ENCODE measurements at places on chromosomes 16 and 17. TPM values are rescaled to one million over a fixed set of nuclear protein-coding genes. Genes with fewer than 3 reads are reported as not detected.

DNA sequence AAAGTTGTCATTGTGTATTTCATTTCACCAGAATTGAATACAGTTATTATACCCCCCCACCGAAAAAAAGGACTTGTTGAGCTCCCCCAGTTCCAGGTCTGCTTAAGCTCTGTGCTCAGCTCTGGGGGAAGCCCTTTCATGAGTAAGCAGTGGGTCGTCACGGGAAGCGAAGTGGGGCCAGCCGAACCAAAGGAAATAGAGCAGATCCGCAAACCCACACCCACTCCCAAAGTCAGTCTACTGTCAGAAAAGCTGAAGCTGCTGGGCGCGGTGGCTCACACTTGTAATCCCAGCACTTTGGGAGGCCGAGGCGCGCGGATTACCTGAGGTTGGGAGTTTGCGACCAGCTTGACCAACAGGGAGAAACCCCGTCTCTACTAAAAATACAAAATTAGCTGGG lies 50.1 kb downstream of the PECAM1 start:
- no peak for DNase-seq

GRCh38 chr16:28946681-28947080 lies 4.1 kb upstream of the NFATC2IP start:
- no peak for DNase-seq

GRCh38 chr17:52145476-52145875 lies 13.0 kb downstream of the CA10 start:
- no peak for DNase-seq

GRCh38 chr17:78674156-78674555 lies 97.0 kb upstream of the DNAH17 start:
- no peak for DNase-seq

DNA sequence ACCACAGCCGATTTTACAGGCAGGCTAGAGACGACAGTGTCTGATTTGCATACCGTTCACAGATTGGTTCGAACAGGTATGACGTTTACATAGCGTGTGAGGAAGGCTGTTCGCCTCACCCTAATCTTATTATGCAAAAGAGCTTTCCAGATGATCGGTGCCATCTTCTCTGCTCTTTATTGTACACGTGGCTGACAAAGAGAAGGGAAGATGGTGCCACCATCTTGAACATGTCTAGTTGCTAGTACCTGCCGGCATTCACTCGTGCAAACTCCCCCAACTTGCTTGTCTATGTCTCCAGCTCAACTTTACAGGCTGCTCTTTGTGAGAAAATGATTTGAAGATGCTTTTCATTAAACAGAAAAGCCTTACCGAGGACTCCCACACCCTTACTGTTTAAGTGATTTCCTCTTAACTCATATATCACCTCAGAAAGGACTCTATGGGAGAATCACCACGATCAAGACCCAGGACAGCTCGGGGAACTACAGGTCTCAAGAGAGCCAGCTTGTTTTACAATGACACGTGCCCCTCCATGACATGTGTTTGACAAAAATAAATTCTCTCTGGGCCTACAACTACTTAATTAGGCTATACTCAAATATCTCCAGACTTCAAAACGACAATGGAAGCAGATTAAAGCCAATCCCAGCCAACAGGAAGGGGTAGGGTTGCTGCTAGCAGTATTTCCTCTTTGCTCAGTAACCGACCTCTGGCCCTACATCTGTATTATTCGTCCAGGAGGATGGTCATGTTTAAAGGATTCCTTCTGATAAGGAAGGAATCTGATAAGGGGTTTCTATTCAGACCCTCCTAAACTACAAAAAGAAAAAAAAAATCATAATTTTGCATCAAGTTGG lies 480.6 kb downstream of the TMEM114 start:
- DNase-seq = no peak

- no peak for DNase-seq
These were observed 50.3 kb downstream of the GNAO1 start for GRCh38 chr16:56241596-56241995.

GRCh38 chr17:81902653-81903414 lies 796 bp downstream of the NPB start:
- DNase-seq = no peak

DNA sequence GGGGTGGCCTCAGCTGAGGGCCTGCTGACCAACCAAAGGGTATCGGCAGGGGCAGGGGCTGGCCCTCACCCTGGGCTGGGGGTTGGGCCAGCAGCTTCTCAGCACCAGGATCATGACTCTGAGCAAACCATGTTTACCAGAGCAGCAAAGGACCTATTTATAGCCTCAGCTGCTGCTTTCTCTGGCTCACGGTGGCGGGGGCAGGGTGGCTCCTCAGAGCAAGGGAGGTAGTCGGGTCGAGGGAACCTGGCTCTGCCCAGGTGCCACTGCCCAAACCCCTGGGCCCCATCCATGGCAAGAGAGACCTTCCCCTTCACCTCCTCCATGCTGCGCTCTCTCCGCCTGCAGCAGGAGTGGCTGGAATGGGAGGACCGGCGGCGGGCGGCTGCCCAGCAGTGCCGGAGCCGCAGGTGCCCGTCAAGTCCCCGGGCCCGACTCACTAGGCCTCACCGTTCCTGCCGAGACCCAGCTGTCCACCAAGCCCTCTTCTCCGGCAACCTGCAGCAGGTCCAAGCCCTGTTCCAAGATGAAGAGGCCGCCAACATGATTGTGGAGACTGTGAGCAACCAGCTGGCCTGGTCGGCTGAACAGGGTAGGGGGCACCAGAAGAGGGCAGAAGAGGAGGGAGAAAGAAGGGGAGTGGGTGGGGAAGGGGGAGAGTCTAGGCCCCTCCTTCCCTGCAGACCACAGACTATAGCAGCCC lies at the start of gene ASB16:
TSS of gene ASB16 (plus strand) at position 206 of the 703 bp plus-strand sequence. CDS start at position 292, 86 bp downstream.
- DNase-seq = no peak

GRCh38 chr16:89598199-89598598 lies 15.2 kb upstream of the DPEP1 start:
- DNase-seq = peak; percentile 45

DNA sequence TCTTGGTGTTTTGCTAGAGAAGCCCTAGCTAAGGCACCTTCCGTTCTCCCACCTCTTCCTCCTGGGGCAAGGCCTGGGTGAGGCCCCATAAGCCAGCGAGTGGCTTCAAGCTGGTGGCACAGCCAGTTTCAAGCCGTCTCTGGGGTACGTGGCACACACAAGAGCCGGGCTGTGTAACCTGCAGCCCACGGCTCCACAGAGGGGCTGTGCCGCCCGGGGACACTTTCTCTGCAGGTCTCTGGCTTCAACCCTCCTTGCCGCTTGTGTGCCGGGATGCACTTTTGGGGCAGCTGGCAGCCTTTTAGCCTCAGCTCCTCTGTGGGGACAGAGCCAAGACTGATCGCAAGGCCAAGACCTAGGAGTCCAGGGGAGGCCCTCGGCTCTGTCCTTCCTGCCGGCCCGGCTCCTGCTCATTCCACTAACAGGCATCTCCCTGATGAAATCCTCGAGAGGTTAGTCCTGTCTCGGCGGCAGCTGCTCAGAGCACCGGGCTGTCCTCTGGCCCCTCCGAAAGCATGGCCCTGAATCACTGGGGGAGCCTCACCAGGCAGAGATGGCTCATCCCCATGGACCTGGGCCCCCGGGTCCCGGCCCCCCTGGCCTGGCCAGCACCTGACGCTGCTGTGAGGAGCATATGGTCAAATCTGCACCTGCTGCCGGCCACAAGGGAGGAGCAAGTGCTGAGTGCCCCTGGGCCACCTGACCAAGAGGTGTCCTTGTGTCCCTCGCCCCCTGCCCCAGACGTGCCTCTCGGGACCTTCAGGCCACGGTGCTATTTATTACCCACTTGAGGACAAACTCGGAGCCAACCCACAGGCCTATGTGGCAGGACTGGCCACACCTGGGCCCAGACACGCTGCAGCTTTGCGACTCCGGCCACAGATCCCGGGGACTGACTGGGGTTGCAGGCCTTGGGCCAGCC lies 98.5 kb downstream of the METRNL start:
- DNase-seq = no peak

DNA sequence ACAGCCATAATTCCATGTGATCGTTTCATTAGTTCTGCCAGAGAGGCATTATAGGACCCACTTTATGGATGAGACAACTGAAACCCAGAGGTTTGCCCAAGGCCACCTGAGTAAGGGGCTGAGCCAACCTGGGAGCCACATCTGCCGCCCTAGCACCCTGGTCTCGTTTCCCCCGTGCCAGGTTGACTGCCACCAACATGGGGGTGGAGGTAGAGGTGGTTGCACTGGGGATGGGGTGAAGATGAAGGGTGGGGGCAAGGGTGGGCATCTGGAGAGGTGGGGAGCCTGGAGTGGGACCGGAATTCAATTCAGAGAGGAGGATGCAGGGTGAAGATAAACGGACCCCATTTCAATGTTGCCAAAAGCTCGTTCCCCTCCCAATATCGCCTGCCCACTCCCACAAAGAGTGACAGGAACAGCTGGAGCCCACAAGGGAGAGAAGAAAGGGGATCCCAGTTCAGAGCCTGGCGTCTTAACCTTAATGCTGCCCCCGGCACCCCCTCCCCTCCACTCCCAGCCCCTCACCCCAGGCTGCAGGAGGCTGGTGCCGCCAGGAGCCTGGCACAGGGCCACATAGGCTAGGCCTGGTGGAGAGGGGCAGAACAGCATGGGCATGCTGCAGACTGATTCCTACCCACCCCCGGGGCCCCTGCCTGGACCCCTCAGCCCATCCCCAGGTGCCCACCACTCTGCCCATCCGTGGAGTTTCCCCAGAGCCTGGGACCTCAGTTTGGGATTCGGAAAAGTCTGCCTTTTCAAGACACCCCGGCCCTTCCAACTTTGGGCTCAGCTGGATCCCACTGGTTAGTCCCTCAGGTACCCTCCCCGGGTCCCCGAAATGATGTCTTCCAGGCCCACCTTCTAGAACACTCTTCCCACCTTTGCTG lies 29.6 kb downstream of the NGFR start:
- DNase-seq = no peak

DNA sequence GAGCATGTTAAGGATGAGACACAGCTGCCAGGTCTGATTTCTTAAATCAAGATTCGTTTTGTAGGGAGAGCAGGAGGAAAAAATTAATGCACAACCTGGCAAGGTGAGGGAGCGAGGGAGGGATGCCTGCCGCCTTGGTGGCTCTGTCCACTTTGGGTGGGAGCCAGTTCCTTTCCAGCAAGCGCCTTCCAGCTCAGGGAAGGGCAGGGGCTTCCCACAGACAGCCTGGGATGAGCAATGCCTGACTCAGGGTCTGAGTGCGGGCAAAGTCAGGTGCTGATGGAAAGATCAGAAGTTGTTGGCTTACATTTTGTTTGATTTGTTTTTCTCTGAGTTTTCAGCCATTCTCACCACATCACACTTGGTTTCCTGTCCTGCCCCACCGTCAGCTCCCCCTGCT lies 220.7 kb downstream of the ENGASE start:
- no peak for DNase-seq

- no peak for DNase-seq
These were observed 10.0 kb upstream of the CALB2 start for GRCh38 chr16:71348262-71349085.

- DNase-seq = no peak
These were observed 16.6 kb downstream of the SPIRE2 start for GRCh38 chr16:89844739-89845339.

- DNase-seq = no peak
These were observed 11.2 kb upstream of the NGFR start for GRCh38 chr17:49483599-49484509.

GRCh38 chr17:74253036-74253435 lies 21.0 kb upstream of the DNAI2 start:
- no peak for DNase-seq

- no peak for DNase-seq
These were observed 12.8 kb downstream of the RAB11FIP4 start for GRCh38 chr17:31404028-31404949.

- DNase-seq = no peak
These were observed 200.3 kb downstream of the CYLD start for GRCh38 chr16:50942143-50942542.

DNA sequence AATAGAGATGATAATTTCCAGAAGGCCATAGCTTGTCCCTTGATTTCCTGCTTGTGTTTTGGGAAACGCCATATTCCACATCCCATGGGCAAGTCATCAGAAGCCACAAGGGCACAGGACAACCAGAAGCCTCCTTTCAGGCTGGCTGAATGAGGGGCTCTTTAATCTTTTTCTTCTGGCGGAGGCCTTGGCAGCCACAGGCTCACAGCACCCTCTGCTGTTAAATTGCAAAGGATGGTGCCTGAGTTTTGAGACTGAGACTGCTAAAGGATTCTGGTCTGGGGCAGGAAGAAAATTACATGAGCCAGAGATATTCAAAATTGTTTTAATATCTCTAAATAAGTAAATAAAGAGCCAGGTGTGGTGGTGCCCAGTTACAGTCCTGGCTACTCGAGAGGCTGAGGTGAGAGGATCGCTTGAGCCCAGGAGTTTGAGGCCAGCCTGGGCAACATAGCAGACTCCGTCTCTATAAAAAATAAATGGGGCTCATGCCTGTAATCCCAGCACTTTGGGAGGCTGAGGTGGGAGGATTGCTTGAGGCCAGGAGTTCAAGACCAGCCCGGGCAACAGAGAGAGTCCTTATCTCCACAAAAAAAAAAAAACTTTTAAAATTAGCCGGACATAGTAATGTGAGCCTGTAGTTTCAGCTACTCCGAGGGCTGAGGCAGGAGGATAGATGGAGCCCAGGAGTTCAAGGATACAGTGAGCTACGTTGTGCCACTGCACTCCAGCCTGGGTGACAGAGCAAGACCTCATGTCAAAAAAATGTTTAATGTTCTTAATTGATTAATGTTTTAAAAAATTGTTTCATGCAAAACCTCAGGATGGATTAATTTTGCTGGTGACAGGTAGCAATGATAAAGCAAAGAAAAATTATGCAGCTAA lies 26.3 kb downstream of the AARSD1 start:
- peak; percentile 53 for DNase-seq

GRCh38 chr17:58344047-58344790 lies 7.8 kb downstream of the SUPT4H1 start:
- DNase-seq = peak; percentile 98

DNA sequence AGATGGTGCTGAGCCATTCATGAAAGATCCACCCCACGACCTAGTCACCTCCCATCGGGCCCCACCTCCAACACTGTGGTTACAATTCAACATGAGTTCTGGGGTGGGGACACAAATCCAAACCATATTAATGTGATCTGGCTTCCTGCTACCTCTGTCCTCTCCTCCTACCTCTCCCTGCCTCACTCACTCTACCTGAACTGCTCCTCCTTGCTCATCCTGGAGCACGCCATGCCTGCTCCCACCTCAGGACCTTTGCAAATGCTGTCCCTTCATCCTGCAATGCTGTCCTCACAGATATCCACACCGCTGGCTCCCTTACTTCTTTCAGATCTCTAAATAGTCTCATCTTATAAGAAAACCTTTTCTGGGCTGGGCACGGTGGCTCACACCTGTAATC lies 10.8 kb upstream of the SLC13A5 start:
- no peak for DNase-seq

GRCh38 chr16:80527297-80527696 lies 13.5 kb upstream of the DYNLRB2 start:
- DNase-seq = peak; percentile 72

The DNAI2 gene
- total RNA-seq = 0.47 TPM

The MMP15 gene
- 0.63 TPM for total RNA-seq

The SPNS1 gene
- 14.6 TPM for total RNA-seq

The MYADML2 gene
- not detected for total RNA-seq

The LPCAT2 gene
- total RNA-seq = not detected

The SECTM1 gene
- total RNA-seq = 0.50 TPM

The CD300E gene
- not detected for total RNA-seq
